ENCODE measurements at places on chromosomes 5 and 9.

DNA sequence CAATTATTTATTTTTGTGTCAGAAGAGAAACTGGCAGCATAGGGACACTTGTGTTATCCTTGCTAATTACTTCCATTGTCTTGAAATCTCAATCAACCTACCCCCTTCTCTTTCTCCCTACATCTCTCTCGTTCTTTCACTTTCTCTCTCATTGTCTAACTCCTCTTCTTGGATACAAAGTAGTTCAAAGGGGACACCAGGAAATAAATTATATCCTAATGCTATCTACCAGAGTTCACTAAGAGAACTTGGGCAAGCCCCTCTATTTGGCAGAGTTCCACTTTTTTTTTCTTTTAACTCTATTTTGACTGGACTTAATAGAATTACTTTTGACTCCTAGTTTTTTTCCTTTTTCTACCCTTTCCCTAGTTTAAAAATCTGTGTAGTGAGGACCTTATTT lies 102.2 kb downstream of the MEF2C start:
- no peak for DNase-seq

DNA sequence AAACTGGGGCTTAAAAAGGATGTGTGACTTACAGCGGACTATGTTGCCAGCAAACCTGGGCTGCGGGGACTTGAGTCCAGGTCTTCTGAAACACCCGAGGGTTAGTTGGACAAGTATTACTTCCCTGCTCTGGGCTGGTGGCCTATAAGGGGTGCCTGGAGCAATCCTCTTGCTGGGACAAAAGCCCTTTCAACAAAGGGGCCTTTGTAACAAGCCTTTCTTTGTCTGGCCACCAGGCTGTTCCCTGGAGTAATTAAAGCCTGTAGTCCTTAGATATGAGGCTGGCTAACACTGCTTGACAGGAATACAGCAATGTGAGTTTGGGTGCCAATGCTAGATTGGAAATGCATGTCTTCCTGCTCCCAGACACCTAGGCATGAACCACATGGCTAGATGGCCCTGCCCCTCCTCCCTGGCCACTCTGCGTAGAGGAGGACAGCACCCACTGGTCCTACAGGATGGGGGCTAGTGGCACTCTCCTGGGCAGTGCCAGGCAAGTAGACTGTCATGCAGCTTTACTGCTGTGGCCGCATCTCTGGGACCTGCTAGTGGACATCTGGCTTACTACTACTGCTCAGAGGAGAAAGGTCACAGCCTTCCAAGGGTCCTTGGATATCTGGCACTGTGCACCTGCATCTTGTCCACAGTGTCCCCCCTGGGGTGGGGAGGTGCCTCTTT lies 343.1 kb downstream of the ZSWIM6 start:
- peak; percentile 42 for DNase-seq

DNA sequence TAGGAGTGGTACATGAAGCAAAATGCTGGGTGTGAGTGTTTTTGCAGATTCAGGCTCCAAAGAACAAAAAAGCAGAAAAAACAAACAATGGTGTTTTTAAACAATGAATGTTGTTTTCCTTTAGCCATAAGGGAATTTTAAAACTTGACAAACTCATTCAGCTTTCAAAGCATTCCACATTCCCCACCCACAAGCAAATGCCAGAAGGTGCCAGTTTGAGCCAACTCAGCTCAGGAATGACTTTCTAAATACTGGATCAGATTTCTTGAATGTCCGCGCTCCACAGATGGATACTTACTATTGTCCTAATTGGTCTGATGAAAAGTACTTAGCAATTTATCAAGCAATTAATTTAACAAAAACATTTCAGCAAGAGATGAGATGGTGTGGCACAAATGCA lies 12.9 kb upstream of the MOB3B start:
- DNase-seq = no peak

- DNase-seq = no peak
These were observed 8.5 kb downstream of the CHSY3 start for GRCh38 chr5:129912601-129913255.

GRCh38 chr9:114387680-114388356 lies at the start of gene AKNA:
AKNA (minus strand) TSS chr9:114387982; CDS start chr9:114381333, 6,649 bp downstream.
- DNase-seq = peak; percentile 86

GRCh38 chr5:62589504-62589903 lies 10.9 kb downstream of the LRRC70 start:
- no peak for DNase-seq

DNA sequence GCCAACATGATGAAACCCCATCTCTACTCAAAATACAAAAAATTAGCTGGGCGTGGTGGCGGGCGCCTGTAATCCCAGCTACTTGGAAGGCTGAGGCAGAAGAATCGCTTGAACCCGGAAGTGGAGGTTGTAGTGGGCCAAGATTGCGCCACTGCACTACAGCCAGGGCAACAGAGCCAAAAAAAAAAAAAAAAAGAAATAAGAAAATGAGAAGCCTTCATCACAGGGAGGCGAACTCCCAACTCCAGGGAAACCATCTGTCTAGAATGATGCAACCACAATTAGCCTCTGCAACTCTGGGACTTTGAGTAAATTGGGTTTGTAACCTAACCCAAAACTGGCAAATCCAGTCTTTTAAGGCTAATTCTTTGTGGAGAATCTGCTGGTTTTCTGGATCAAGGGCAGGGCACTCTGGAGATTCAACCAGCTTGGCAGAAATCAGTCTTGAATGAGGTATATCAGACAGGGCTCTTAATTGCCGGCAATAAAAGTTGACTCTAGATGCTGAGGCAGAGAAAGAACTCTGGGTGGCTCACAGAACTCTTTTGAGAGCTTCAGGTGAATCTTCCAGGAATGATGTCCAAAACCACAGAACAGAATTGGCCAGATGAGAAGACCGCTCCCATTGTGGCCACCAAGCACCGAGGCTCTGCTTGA lies 9.9 kb downstream of the S100Z start:
- no peak for DNase-seq

DNA sequence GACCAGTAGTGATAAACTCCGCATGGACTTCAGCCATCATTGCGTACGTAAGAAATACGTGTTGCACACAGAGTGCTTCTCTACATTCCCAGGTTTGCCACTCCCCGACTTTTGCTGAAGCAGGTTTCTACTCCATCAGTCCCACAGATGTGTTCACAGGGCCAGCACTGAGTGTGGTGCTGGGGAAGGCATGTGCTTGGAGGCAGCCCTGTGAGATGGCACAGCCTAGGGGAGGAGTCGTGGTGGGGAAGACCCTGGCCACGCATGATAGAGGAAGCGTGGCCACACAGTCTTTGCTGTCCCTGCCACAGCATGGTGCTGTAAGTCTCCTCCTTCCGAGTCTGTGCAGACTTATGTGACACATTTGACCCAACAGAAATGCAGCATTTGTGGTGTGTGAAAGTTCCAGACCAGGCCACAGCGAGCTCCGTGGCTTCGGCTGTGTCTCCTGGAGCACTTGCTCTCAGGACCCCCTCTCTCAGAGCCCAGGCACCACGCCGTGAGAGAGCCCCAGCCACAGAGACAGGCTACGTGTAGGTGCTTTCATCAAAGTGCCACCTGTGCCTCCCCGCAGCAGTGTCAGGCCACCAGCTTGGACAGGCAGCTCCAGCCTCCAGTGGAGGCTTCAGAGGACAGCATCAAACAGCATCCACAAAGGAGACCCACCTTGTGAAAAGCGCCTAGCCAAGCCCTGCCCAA lies 197.8 kb downstream of the AUH start:
- peak; percentile 35 for DNase-seq

DNA sequence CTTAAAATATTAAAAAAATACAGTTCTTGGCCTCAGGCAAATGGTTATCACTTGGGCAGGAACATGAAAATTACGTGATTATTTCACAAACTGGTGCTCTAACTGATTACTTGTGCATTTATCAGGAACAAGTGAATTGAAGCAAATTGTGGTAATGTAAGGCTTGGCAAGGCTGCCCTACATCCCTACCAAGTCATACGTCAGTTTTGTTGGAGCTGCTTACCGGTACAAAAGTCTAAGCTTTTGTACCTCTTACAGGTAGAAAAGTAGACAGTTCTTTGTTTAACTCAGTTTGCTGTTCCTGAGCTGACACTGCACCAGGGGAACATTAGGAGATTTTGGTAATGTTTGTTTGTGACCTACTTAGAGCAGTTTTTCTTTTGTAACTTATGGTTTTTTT lies 2.2 kb downstream of the G3BP1 start:
- no peak for DNase-seq

DNA sequence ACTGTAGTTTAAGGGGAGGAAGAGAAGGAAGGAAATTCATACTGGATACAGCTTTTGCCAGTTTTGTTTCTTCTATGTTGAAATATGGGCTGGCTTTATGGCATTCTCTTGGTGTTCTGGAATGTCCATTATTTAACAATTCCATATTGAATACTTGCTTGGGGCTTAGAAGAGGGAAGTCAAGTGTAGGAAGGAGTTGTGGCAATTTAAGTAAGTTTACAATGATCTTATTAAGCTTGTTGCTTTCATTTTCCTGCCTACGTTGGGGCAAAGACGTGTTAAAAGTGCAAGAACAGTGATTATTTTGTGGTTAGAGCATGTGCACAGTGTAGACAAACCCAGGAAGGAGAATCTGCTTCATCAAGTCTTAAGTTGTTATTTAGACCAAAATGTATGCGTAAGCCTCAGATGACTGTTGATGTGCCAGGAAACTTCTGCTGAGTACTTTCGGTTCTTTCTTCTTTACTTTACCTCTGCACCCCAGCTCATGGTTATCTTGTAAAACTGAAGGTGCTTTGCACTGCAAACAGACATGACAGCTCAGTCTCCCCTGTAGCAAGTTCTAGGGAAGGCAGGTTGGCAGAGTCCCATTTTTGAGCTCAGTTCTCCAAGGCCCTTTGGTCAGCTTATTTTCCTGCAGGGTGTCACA lies 75.8 kb downstream of the F2RL2 start:
- no peak for DNase-seq

DNA sequence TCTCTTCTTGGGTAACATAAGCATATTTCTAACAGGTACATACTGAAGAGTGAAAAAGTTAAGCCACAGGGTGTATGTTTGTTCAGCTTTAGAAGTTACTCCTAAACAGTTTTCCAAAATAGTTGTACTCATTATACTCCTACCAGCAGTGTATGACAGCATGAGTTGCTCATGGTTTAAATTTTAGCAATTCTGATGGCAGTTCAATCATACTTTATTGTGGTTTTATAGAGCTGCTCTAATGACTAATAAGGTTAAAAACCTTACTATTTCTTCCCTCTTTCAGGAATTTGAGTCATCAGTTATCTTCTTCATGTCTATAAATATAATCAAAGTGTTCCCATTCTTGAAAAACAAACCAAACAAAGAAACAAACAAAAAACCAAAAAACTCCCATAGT lies 81.5 kb downstream of the CAAP1 start:
- DNase-seq = no peak

GRCh38 chr9:83191154-83191553 lies 128.2 kb upstream of the RASEF start:
- DNase-seq = no peak

GRCh38 chr5:152058267-152058666 lies 133.6 kb upstream of the GLRA1 start:
- no peak for DNase-seq

DNA sequence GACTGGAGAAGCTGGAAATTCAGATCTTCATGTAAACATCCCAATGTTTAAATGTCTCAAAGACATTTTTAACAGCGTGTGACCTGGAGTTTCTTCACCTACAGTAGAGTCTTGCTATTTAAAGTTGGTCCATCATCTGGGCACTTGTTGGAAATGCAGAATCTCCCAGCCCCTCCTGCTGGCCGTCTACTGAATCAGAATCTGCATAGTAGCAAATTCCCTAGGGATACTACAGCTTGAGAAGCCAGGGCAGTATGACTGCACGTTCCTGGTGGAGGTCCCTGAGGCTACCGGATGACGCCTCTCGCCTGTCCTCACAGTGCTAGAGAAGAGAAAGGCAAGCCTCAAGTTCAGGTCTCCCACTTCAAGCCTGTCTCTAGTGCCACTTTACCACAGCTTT lies 15.7 kb downstream of the SAP30L start:
- DNase-seq = no peak

- DNase-seq = no peak
These were observed 203.7 kb upstream of the TAS2R1 start for GRCh38 chr5:9833871-9834270.

DNA sequence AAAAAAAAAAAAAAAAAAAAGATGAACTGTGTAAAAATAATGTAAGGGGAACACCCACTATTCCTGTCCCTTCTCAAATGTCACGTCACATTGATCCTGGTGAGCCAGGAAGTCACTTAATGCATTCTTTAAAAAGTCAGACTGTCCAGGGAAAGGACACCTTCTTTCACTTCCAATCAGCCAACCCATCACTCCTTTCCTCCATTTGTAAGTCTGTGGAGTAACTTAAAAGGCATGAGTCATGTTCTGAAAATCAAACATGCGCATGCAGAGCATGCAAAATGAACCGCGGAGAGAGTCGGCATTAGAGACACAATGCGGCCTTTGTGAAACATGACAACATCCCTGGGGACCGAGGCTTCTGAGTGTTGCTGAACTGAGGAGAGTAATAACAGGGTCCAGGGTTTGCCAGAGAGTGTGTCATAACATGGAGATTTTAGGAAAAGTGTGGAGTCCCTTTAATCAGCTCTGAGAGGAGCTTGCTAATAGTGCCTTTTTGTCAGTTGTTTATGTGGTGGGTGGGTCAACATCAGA lies 77.6 kb upstream of the SEMA6A start:
- no peak for DNase-seq

DNA sequence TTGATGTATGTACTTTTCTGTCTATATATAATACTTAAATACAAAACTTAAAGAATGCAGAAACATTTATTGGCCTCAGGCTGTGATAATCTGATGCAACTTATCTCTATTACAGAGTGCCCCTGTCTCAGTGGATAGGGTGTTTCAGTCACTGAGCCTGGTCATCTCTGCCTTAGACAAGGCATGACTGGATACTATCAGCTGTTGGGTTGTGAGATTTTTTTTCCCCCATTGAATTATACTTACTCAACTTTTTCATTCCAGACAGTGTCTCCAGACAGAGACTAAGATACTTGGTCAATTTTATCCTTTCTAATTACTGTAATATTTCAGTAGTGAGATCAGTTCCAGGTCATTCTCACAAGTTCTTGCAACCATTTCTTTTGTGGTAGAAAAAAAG lies 26.7 kb downstream of the XRCC4 start:
- DNase-seq = no peak

GRCh38 chr9:4243877-4244812 lies 55.7 kb downstream of the GLIS3 start:
- DNase-seq = no peak

- DNase-seq = peak; percentile 71
These were observed 750 bp upstream of the NPR2 start for GRCh38 chr9:35790385-35791296.

GRCh38 chr5:131622633-131623032 lies 12.4 kb downstream of the RAPGEF6 start:
- no peak for DNase-seq

- no peak for DNase-seq
These were observed 320.1 kb downstream of the ADGRV1 start for GRCh38 chr5:90878549-90879196.

DNA sequence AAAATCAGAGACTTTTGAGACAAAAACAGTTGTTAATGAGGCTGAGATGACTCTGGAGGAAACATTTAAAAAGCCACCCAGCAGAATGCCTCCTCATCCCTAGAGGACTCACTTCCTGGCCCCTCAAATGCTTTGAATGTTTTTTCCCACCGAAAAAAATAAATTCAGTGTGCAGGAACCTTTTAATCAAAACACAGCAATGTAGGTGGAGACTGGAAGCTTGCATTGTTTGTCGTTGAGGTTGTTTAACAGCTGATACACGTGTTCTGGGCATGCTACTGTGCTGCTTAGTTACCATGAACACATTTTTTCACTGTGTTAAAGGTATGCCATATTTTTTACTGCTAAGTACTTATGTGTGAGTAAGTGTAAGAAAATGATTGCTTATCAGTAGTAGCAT lies 65.7 kb upstream of the ADCY2 start:
- no peak for DNase-seq
